HEK293T (cell line): ENCODE measurements at places on chromosomes 7 and 10.
A peak's percentile ranks its signal among the peaks of the same experiment; 100 is the strongest.

GRCh38 chr7:89336121-89336520, 540.6 kb upstream of the TEX47 start:
- DNase-seq = no peak

- no peak for DNase-seq
These were observed 88.9 kb downstream of the CTTNBP2 start for GRCh38 chr7:117784315-117784714.

DNA sequence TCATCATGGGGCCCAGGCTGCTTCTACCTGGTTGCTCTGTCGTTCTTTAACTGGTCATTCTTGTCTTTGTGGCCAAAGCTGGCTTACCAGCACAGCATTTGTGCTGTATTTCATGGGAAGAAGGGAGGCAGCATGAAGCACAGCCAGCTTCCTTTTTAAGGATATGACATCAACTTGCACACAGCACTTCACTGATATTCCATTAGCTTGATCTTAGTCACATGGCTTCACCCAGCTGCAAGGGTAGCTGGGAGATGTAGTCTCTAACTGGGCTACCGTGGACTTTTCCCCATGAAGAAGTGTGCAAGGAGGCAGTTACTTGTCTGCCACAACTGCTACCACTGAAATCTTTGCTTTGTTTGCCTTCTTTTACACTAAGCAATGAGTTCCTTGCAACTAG, 525.2 kb downstream of the LRMDA start:
- peak; percentile 40 for DNase-seq

- DNase-seq = no peak
These were observed 136.3 kb upstream of the PDE1C start for GRCh38 chr7:32206488-32206887.

DNA sequence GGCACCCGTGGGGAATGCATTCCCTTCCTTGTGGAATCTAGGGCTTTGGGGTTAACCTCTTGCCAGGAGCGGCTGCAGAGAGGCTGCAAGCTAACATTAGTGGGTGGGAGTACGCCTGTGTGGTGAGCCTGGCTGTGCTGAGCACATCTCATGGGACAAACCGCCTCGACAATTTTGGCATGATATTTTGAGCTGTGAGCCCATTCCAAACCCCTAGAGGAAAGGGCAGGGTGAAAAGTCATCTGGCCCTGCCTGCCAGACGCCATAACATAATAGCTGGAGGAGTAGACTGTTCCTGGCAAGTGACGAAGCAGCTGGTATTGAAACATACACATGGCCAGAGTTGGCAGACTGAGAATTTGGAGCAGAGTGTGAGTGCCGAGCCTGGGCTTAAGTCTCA, 110.0 kb downstream of the TACC2 start:
- no peak for DNase-seq

DNA sequence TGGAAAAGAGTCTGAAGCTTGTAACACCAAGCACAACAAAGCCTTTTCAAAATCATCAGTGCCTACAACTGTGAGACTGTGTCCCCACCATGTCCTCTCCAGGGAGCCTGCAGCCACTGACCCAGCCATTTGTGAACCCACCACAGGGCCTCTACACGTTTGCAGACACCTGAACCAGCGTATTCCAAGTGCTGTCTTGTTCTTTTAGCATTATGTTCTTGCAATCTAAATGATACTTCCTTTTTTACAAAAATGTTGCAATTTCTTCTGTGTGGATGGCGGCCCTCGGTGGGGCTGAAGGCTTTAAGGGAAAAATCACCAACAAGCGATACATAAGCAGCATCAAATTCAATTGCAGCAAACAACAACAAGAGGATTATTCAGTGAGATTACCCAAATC, 403.2 kb upstream of the MGMT start:
- DNase-seq = no peak

GRCh38 chr10:43372765-43373361, 1.4 kb downstream of the FXYD4 start:
- DNase-seq = no peak

GRCh38 chr10:131838966-131839742, 61.7 kb upstream of the PPP2R2D start:
- no peak for DNase-seq

GRCh38 chr7:122717356-122718089, 14.8 kb upstream of the RNF148 start:
- DNase-seq = no peak

DNA sequence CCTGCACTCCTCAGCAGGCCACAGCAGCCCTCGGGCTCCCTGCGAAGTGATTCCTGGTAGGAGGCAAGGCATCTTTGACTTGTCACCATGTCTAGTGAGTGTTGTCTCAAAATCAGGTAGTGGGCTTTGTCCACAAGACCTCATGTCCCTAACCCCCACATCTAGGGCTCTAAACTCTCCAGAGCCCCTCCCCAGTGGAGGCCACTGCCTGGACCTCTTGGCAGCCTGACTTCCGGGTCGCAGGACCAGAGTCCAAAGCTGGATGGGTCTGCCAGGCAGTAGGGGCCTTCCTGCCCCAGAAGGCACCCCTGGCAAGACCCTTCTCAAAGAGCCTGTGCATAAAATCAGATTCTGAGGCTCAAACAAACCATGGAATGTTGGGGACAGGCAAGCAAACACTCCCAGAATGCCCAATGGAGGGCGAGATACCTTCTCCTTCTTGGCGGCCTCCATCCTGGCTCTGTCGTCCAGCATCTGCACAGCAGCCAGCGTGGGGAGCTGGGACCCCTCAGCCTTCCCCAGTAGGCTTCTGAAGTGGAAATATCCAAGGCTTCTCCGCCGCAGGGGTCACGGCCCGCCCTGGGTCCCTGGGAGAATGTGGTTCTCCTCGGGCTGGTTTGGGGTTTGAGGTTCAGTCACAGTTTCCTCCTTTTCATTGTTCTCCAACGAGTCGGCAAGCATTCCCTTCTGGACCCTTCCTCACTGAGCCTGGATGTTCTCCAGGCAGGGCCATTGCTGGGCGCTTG, 586 bp downstream of the GCK start:
- no peak for DNase-seq

DNA sequence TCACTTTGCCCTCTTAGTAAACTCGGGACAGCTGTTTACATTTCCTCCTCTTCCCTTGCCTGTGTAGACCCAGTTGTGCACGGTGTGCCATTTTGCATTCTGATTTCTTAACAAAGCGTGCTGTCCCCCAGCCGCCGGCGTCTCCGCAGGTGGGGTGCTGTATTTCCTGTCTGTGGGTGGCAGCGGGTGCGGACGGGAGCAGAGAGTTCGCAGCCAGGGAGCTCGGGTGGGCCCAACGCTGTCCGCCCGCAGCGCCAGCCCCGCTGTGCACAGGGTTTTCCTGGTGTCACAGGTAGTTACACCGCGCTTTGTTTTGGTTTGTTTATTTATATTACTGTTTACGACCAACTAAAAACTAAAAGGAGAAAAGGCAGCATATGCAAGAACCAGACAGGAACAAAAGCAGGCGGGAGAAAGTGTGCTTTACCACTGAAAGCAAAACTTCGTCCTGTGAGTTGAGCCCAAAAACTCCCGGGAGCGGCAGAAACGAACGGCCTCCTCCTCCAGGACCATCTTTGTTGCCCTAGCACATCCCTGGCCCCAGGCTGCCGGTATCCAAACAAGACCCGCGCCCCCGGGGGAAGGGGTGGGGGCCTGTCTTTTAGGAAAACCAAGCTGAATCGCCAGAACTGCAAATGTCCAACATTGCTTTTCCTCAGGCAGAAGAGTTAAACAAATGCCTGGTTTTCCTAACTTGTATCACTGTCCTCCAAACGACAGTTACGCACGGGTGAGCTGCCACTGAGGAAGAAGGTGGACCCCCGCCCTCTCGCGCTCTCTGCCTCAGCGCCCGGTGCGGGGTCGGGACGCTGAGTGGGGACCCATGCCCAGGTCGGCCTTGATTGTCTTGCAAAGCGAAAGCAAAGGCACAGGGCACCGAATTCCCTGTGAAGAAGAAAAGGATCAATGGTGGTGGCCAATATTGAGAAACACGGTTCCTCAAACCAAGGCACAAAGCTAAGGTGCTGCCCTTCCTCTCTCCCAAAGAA, 45.9 kb upstream of the DRGX start:
- DNase-seq = no peak

GRCh38 chr10:14536241-14537213, 205.8 kb upstream of the FRMD4A start:
- DNase-seq = peak; percentile 77

DNA sequence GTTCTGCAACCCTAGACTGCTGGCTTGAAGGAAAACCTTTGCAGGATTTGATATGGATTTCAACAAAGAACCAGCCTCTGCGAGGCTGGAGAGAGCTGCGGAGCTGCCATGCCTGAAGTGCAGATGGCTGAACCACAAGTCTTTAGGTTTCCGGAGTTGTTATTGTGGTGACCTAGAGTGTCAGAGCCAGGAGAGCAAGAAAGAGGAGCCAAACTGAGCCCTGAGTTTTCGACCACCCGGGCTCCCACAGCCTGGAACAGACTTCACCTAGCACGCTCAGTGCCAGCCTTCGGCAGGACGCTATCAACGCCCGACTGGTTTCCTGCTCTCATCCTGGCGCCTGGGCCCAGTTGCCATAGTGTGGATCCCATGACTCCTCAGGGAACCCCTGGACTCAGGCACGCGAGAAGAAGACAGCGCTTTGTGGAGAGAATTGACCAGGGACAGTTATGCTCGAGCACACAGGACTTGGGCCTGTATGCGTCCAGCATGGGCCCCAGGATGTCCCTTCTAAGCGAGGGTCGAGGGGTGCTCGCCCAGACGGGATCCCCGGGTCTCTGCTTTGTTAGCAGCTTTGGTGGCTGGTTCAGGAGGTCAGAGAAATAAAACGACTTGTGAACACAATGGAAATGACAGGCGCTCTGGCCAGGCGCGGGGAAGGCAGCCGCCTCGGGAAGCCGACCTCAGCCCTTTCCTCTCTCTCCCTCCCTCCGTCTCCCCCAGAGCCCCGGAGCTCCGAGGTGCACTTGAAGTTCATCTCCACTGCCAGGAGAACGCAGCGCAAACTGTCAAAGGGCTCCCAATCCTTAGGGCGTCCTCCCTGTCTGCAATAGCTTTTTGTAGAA, 1.8 kb upstream of the GAD2 start:
- DNase-seq = no peak

- DNase-seq = no peak
These were observed 556.4 kb downstream of the SORCS1 start for GRCh38 chr10:106608066-106608465.

DNA sequence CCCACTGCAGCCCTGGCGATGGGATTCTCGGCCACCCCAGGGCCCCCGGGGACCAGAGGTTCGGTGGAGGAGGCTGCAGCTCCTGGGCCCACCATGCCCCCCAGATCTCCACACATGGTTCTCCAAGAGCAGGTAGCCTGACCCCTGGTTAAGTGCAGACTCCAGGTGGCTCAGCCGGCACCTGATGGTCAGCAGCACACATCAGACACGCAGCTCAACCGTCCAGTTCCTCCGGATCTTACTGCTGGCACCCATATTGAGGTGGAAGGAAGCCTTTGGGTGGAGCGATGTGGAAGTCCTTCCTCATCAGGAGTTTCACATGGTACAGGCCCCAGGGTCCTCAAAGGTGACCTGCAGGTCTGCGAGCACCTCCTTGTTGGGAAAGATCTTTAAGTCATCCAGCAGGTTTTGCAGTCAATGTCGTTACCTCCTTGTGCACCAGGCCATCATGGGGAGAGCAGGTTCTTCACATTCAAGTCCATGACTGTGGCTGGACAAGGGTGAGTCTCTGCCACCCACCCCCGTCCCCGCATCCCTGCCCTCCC, 74.2 kb upstream of the EEPD1 start:
- no peak for DNase-seq

DNA sequence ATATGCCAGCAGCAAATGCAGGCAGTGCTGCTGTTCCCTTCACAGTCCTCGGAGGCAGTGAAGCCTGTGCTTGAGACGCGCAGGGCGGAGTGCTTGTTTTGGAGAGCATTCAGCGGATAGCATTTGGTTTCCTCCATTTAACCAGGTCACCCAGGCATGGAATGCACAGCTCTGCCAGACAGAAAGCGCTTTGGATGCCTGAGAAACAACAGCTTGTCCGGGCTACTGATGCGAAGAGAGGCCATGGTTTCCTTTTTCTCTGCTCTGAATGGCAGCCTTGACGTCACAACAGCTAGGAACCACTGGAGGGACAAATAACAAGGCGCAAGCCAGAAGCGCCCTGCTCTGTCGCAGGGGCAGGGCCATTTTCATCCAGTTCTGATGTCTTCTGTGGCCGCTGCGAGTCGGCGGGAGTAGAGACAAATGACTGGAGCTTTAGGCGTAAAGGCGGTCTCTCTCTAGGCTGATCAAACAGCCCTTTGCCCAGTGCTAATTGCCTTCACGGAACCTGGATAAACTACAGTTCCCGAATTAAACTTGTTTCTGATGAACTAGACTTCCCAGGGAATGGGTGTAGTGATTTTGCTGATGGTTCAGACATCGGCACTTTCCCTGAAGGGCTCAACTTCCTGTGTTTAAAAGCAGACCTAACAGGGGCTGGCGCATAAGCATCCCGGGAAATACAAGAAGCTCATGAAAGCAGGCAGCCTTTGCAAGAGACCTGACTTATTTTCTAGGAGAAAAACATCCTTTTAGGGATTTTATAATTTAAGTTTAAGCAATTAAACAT, 187.6 kb upstream of the KLF14 start:
- DNase-seq = no peak

- no peak for DNase-seq
These were observed 40.2 kb upstream of the CCSER2 start for GRCh38 chr10:84288151-84288550.

DNA sequence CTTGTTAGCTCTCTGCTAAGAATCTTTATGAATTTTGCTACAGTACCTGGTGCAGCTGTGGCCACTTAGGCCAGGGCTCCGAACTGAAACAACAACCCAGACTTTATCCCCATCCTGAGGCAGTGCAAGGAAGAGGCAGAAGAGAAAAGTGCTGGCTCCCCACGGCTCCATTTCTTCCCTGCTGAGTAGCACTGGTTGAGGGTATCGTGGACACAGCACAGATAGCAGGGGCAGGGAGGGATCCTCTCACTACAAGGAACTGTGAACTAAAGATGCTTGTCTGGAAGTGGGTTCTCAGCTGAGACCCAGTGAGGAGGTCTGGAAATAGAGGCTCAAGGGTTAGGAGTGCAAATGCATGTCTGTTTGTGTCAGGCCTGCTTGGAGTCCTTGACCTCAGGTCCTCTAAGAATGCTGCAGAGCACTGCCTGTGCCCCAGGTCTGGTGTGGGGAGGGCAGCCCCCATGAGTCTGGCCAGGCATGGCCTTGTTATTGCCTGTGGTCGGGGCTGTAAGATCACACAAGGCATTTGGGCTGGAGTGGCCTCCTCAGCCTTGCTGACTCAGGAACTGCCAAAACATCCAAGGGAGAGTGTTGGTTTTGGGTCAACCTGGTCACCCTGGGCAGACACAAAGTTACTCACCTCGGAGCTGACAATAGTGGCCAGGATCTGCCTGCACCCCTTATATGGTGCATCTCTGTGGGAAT, 58.1 kb downstream of the DMBT1 start:
- DNase-seq = no peak
